ENCODE measurements at places on chromosomes 5 and 9.
A peak's percentile ranks its signal among the peaks of the same experiment; 100 is the strongest.

- DNase-seq, result no peak
These were observed 551.8 kb downstream of the CETN3 start for GRCh38 chr5:89857790-89858189.

- DNase-seq, result no peak
These were observed 165.8 kb upstream of the NR3C1 start for GRCh38 chr5:143569213-143569701.

GRCh38 chr9:132041798-132042197 is 37.9 kb downstream of the MED27 start:
- DNase-seq, result peak; percentile 51

DNA sequence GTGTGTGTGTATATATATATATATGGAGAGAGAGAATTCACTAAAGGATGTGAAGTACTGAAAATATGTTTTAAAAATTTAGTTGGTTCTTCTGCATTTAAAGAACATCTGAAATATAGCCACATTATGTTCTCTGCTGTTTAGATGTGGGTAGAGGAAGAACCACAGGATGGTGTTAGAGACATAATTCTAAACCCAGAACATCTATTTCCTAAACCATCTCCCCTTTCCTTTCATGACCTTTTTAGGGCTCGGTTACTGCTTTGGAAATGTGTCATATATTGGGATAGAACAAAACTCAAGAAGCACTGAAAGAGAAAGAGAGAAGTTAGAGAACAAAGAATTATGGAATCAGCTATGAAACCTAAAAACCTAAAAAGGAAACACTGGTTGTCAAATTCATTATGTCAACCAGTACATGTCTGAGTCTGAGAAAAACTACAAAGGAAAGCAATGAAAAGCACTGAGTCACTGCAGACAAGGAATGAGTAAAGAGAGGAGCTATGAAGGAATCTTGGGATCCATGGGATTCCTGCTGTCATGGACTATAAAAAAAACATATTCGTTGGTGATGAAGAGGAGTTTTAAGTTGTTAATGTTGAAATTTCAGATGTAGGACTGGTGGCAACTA is 28.4 kb downstream of the SLC12A2 start:
- DNase-seq, result no peak

DNA sequence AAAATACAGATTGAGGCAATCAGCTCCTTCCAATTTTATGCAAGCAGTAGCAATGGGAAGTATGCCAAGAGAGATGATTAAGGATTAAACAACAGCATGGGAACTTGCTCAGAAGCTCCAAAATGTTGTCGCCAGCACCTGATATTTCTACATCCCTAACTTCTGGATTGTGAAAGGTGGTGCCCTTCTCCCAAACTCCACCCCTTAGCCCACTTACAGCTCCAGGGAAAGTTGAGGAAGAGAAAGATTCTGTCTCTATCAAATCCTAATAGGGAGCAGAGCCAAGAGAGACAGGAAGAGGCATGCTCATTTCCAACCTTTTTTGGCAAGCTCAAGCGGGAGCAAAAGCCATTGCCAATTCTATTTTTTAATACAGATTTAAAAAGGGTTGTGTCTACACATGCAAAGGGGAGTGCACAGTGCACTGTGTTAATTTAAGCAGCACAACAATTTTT is 92.4 kb upstream of the NR3C1 start:
- DNase-seq, result no peak

GRCh38 chr5:123371575-123372179 is 51.5 kb downstream of the CEP120 start:
- DNase-seq, result peak; percentile 4

DNA sequence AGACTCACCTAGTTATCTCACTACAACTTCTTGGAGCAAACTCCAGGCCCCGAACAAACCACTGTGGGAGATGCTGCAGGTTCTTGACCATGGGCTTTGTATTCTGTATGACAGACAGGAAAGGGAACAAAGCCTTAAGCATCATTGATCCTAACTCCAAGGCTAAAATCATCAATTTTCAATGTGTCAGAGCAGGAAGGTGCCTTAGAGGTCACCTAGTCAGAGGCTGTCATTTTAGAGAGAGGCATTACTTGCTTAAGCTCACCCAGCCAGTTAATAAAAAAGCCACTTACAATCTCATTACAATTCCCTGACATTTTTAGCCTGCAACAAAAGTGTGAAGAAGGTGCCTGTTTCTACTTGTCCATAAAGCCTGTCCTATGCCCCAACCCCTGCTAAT is 272.7 kb downstream of the FAM114A2 start:
- DNase-seq, result no peak

DNA sequence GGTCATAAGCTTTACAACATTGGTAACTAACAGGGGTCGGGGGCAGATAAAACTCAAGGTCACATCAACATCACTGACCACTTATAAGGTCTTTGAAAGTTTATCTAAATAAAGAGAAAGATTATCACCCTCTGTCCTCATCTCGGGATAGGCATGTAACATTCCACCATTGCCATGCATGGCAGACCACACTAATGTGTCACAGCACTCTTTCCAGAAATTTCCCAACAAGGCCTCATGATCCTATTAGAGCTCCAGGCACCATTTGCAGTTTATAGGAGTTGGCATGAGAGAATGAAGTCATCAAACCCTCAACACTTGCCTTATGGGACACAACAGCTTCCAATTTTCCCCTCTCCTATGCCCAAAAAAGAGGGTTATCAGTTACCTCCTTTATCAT is 31.9 kb upstream of the ZNF622 start:
- no peak for DNase-seq

GRCh38 chr9:122223435-122223834 is 5.3 kb downstream of the LHX6 start:
- no peak for DNase-seq

DNA sequence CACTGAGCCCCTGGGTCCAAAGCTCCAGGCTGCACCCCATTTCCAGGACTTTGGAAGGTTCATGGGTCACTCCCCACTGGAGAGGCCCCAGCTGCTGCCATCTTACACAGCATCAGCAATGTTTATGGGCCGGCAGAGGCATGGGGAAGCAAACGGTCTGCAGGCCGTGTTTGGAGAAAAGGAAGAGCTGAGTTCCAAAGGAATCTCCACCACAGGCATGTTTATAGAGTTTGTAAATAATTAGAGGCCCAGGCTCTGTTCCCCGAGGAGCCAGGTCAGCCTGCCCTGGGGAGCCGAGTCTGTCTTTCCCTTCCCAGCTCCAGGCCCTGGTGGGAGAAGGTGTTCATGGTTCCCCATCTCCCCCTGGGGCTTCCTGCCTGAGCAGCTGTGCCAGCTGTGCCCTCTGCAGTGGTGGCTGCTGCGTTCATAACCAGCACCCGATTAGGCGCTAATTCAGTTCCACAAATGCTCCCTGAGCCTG is 64.8 kb downstream of the COL27A1 start:
- no peak for DNase-seq

DNA sequence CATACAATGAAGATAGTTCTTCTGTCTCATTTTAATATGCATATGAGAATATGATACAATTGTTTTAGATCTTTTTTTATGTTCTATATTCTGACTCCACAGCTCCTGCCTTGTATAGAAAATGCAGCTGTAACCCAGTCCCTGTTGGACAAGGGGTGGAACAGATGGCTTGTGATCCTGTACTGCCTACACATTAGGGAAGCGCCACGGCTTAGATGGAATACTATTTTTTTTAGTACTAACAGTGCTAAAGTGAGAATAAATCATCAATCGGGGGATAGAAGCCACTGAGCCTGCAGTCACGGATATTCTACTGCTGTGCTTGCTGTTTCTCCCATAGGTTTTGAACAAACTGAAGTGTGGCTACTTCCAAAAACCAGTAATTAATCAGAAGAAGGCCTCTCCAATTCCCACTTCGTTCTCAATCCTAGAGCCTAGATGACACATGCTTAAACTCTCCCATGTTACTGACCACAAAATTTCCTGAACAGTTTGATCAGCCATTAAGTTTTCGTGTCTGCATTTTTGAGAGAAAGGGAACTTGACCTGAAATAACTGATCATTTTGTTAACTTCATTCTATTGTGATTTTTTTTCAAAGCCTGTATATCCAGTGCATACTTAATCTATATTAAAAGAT is 150.3 kb downstream of the CDH18 start:
- no peak for DNase-seq

- DNase-seq, result no peak
These were observed 2.7 kb downstream of the LCN9 start for GRCh38 chr9:135665795-135666189.

GRCh38 chr9:78601957-78602565 is 305.1 kb downstream of the PSAT1 start:
- peak; percentile 12 for DNase-seq

- no peak for DNase-seq
These were observed 271.6 kb downstream of the MAST4 start for GRCh38 chr5:66867618-66868322.

DNA sequence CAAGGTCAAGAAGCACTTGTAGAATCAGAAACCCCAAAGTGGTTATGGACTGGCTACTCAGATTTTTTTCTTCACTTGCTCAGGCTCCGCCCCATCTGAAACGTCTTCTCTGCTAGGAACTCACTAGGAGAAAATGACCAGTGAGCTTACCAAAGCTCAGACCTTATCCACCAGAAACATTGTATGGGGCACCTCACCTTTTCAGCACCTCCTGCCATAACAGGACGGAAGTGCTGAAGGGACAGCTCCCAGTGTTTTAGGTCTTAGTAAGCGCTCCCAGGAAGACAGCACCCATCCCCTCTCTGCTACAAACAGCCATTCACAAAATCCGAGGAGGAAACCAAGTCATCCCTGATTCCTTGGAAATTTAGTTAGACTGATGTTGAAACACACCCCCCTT is 1.2 kb upstream of the GABRA1 start:
- no peak for DNase-seq

GRCh38 chr5:176736301-176736930 is 73.9 kb upstream of the UNC5A start:
- DNase-seq, result no peak

DNA sequence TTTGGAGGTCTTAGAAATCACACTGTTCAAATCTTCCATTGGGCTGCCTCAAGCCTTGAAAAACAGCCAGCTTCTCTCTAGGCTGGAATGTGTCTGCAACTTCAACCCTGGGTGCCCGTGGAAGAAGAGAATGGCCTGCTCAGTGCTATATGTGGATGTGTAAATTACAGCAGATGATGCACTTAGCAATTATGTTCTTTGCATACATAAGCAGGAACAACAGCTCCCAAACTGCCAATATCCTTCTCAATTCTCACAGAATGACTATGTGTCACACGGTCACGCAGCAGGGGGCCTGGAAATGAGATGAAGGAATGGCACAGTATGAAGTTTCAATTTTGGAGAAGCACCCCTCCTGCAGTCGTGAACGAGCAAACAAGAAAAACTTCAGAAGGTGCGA is 175.2 kb upstream of the SMARCA2 start:
- DNase-seq, result no peak

DNA sequence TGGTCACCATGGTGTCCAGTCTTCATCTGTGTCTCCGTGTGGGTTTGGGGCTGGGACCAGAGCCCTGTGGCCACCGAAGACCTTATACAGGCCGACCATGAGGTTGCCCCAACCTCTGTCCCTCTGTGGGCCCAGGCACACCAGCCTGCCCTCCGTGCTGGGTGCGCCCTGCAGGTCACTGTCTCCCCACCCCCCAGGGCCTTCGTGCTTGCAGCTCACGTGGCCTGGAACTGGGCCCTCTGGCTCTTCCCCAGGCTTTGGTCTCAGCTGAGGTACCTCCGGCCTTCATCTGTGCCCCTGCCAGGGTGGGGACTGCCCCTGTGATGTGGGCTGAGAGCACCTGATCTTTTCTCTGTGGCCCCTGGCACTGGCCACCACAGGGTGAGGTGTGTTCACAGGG is 92.1 kb downstream of the RXRA start:
- no peak for DNase-seq

DNA sequence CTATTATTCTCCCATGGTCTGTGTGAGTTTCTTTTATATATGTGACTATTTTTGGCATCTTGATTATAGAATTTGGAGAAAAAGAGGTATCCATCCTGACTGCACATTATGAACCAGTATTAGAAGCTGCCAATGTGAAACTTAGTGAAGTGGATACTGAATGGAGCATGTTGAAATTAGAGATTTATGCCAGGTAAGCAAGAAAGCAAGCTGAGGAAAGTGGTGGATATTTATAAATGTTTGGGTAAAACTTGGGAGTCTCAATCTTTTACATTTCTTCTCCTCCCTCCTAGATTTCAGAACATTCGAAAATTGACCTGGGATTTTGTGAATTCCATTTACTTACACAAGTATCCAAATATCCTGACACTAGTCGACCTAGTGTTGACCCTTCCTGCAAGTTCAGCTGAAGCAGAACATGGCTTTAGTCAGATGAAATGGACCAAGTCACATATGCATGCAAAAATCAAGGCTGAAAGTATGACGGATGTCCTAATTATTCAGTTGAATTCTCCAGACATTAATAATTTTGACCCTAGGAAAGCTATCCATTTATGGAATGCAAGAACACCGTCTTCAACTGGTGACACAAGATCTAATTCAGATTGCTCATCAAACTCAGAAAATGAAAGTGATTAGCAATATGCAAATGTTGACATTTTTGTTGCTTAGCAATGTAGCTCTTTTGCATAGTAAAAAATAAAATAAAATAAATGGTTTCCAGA is 66.8 kb upstream of the IL7R start:
- DNase-seq, result no peak

GRCh38 chr5:114415760-114416159 is 53.9 kb downstream of the KCNN2 start:
- no peak for DNase-seq

DNA sequence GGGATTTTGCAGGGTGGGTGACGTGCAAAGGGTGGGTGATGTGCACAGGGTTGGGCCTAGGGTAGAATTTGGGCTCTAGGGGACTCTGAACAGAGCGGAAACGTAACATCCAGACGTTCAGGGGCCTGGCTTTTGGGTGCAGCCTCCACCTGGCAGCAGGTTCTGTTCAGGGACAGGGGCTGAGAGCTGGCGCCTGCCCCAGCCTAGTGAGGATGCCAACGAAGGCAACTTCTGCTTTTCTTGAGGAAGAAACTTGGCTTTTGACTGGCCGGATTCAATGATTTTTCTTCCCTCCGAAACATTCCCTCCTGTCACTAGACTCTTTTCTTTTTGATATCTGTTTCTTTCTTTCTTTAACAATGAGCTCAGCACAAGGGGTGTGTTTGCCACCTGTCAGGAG is 38.6 kb upstream of the SLC6A19 start:
- DNase-seq, result no peak

GRCh38 chr9:19146441-19147024 is 19.2 kb upstream of the PLIN2 start:
- DNase-seq, result no peak

- no peak for DNase-seq
These were observed 816.4 kb downstream of the SEMA5A start for GRCh38 chr5:8729437-8729836.

DNA sequence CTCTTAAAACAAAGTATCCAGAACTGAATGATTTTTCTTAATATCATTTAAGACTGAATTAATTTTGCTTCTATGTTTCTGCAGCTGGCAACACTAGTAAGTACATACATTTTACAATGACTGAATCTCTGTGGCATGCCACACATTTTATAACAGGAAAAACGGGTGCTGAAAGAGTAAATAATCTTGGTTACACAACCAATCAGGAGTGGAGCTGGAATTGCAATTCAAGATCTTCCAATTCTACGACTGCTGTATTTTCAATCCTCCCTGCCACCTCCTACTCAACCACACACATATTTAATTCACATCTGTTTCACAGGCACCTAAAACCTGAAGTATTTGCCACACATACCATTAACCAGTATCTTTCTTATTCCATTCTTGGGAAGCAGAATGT is 52.7 kb upstream of the NR5A1 start:
- DNase-seq, result no peak

GRCh38 chr9:117138231-117138630 is 276.6 kb downstream of the ASTN2 start:
- DNase-seq, result no peak

- no peak for DNase-seq
These were observed 34.6 kb upstream of the WHRN start for GRCh38 chr9:114539701-114540380.

Measured in SHP77 (cell line).